ENCODE measurements at places on chromosomes 4 and X. TPM values are rescaled to one million over a fixed set of nuclear protein-coding genes. Genes with fewer than 3 reads are reported as not detected.

The PCDH19 gene
- total RNA-seq, result 4.3 TPM

The CITED1 gene
- not detected for total RNA-seq

The CD38 gene
- not detected for total RNA-seq

The PPP4R3C gene
- total RNA-seq, result not detected

The APELA gene
- not detected for total RNA-seq

The PABPC4L gene
- 1.6 TPM for total RNA-seq
